Adipocyte (in vitro differentiated cells): ENCODE measurements at places on chromosomes 5 and 9.
A peak's percentile ranks its signal among the peaks of the same experiment; 100 is the strongest.

- DNase-seq = no peak
These were observed 203.1 kb downstream of the BRINP1 start for GRCh38 chr9:119166096-119166495.

- no peak for DNase-seq
These were observed 59.3 kb downstream of the GALNT10 start for GRCh38 chr5:154249826-154250225.

DNA sequence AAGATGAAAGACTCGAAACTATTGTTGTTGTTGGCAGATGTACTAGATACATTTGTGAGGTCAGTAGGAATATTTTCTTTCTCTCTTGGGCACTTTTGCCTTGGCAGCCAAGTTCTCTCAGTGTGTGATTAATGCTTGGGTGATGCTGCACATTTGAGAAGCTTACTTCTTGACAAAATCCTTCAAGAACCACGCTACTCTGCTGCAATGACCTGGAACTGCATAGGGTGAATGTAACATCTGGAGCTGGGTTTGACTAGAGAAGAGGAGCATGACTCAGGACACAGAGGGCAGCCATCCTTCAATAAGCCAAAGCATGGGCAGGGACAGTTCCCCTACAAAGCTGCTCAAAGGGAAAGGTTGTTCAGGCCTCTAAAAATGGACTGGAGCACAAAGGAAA lies 75.5 kb upstream of the PUM3 start:
- DNase-seq = peak; percentile 76

DNA sequence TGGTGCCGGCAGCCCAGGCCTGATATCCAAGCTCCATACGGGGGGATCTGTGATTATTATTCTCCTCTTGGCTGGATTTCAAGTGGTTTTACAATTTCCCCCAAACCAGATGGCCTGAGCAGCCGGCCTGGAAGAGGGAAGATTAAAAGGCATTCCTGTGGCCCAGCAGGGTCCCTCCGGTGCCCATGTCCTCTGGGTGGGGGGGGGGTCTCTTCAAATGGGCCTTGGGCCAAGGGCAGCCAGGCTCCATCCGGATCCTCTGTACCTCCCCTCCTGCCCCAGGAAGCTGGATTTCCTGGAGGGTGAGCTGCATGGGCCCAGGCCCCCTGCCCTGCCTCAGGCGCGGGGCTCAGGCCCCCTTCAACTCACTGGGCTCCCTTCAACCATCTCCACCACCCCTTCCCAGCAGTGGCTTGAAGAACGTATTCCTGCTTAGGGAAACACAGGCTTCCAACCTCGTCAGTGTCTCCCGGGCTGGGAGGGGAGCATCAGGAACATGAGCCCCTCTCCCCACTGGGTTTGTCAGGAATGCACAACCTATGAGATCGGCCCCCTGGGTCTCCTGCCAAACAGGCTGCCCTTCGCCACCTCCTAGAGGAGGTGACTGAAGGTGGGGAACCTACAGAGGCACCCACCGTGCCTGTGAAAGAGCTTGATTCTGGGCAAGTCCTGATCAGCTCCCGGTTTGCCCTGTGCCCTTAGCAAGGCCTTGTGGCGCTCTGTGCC lies 62.9 kb upstream of the ORM1 start:
- DNase-seq = no peak
